ENCODE measurements at places on chromosomes 7 and 10.
A peak's percentile ranks its signal among the peaks of the same experiment; 100 is the strongest.

DNA sequence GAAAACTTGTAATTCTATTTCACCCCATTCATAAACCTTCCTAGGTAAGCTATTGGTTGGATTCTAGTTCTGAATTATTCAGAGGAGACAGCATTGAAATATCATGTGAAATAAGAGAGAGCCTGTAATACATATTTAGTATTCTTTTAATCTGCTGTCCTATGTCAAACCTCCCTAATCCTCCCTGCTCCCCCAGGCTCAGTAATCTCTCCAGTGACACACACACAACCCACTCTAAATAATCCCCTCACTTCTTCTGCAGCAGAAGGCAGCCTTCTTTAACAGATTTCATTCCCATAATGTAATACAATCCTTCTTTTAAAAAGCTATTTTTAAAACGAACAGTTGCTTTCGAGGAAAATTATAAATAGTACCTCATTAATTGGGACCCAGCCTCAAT is 639.7 kb upstream of the AUTS2 start:
- peak; percentile 79 for DNase-seq

DNA sequence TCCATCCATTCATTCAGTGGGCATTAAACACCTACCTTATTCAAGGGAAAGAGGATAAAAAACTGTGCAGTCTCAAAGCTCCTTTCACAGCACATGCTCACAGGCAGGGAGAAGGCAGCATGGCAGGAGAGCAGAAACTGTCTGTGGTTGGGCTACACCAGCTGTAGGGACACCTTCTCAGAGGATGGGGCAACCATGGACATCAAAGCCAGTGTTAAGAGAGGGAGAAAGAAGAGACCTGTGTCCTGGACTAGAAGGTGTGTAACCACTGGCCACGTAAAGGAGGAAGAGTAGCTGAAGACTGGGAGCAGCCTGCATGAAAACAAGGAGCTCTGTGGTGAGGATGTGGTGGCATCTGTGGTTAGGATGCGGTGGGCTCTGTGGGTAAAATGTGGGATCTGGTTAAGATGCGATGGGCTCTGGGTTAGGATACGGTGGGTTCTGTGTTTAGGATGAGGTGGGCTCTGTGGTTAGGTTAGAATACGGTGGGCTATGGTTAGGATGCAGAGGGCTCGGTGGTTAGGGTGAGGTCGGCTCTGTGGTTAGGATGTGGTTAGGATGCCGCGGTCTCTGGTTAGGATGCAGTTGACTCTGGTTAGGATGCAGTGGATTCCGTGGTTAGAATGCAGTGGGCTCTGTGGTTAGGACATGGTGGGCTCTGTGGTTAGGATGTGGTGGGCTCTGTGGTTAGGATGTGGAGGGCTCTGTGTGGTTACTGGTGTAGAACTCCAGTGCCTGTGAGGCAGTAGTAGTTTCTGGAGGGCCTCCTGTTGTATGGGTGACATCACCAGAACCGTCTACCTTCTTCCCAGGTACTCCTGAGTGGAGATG is 197.6 kb downstream of the WDR37 start:
- DNase-seq: no peak

- DNase-seq: peak; percentile 36
Measured at GRCh38 chr10:35643151-35644049, 1.3 kb upstream of the FZD8 start.

GRCh38 chr7:51067757-51068156 is 248.9 kb downstream of the COBL start:
- peak; percentile 72 for DNase-seq

- no peak for DNase-seq
Measured at GRCh38 chr10:30436671-30437030, 2.7 kb downstream of the MAP3K8 start.

- no peak for DNase-seq
Measured at GRCh38 chr7:147261693-147262092, 1145.1 kb downstream of the CNTNAP2 start.

DNA sequence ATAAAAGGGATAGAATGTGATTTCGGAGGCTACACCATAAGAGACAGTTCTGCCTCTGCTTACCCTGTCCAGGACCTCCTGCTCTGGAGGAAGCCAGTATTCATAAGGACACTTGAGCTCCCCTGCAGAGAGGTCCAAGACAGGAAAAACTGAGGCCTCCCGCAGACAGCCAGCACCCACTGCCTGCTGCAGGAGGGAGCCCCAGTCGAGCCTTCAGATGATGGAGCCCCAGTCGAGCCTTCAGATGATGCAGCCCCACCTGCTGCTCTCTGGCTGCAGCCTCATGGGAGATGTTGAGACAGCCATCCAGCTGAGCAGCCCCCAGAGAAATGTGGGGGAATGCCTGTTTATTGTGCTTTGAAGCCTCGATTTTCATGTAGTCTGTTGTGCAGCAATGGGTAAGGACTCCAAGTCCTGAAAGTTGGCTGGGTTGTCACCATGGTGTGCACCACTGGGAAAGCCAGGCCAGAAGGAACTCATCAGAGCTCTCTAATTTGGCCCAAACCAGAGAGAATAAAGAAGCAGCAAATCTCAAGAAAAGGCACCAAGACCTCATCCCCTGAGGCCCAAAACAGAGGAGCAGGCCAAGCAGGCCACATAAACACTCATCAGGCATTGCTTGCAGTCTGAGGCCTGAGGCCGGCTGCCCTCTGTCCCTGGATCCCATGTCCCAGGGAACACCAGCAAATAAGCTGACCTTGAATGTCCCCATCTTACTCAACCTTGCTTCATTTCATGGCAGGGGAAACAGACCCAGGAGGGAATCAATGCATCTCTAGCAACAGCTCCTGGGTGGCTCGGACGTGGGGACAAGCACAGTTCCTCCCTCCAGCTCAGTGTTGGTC is 30.9 kb downstream of the CALML5 start:
- no peak for DNase-seq

DNA sequence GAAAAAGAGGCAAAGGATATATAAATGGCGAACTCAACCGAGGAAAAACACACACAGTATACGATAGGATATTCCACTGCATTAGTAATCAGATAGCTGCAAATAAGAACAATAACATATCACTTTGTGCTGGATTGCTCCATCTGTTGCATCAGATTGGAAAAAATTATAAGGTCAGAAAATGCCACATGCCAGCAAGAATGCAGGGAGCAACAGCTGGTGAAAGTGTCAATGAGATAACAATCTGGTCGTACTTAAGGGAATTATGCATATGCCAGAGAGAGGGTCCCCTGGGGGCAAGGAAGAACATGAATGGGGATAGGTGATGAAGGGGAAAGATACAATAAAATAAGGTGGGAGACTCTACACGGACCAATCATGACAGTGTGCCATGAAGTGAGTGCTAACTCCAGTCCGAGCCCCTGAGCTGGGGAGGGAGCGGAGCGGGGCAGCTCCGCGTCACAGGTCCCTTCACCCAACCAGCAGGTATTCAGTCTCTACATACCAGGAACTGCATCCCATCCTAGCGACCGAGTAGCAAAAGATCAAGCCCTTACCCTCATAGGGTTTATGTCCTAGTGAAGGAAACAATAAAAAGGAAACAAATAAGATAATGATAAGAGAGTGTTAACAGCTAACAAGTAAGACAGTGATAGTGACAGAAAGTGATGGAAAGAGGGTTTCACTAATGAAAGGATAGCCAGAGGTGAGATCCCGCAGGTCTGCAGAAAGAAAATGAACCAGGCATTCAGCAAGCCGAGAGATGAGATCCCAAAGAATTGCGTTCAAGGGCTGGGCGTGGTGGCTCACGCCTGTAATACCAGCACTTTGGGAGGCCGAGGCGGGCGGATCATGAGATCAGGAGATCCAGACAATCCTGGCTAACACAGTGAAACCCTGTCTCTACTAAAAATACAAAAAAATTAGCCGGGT is 9.4 kb downstream of the MPP7 start:
- DNase-seq: peak; percentile 90

All from NCI-H82 (cell line).